ENCODE measurements at places on chromosomes 3 and 15.
A peak's percentile ranks its signal among the peaks of the same experiment; 100 is the strongest.

GRCh38 chr3:142861926-142862325, 27.0 kb downstream of the PCOLCE2 start:
- no peak for DNase-seq

- no peak for DNase-seq
Observed at GRCh38 chr3:118587847-118588246, 446.8 kb downstream of the IGSF11 start.

DNA sequence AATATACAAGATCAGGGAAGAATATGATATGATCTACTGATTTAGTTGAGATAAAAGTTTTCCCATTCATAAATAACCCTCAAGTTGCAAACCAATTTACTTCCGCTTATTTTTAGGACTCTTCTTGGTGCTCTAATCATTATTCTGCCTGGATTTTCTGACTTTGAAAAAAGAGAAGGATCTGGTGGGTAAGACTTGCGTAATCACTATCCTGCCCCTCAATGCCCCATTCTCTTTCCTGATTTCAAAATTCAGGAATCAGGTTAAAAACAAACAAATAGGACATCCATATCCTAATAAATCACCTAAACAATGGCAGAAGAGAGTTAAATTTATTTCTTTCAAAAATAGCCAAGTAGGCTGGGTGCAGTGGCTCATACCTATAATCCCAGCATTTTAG, 127.5 kb downstream of the CLASP2 start:
- DNase-seq, result no peak

GRCh38 chr3:188510366-188510765, 356.4 kb downstream of the LPP start:
- DNase-seq, result no peak

DNA sequence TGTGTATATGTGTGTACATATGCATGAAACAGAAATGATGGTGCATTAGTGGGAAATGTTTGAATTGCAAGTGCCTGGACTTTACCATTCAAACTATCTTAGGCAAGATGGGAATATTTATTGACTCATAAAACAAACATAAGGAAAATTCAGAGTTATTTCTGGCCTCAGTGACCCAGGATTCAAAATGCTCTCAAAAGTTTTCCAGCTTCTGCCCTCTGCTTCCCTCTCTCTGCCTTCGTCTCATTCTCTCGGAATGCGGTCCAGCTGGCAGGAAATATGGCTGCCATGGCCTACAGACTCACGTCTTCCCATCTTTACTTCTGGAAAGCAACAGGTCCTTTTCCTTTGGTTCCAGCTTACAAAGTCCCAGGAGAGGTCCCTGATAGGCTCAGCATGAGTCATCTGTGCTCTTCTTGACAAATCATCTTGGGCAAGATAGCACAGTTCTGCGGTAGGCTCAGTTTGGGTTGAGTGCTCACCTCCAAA, 8.7 kb upstream of the ZNF774 start:
- peak; percentile 62 for DNase-seq
